Muscle of back (tissue), 13 donors: ENCODE measurements at places on chromosomes 11 and 22. TPM values are rescaled to one million over a fixed set of nuclear protein-coding genes. Genes with fewer than 3 reads are reported as not detected.

DNA sequence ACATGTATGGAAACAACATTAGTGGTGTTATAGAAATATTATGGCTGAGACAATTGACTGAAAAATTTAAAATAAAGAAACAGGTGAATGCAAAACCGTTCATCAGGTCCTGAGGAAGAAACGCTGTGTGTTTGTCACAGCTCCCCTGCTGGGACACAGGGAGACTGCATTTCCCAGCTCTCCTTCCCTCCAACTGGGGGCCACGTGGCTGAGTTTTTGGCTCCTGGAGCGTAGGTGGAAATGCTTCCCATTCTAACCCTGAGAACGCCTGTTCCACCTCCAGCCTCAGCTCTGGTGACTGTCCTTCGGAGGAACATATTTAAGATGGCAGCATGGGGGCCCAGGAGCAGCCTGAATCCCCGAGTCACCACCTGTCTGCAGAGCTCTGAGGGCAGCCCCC, 398.6 kb downstream of the BRD1 start:
- DNase-seq = no peak

MRGPRX4 gene
- not detected for polyA plus RNA-seq

OR56A5 gene
- polyA plus RNA-seq = not detected

DNA sequence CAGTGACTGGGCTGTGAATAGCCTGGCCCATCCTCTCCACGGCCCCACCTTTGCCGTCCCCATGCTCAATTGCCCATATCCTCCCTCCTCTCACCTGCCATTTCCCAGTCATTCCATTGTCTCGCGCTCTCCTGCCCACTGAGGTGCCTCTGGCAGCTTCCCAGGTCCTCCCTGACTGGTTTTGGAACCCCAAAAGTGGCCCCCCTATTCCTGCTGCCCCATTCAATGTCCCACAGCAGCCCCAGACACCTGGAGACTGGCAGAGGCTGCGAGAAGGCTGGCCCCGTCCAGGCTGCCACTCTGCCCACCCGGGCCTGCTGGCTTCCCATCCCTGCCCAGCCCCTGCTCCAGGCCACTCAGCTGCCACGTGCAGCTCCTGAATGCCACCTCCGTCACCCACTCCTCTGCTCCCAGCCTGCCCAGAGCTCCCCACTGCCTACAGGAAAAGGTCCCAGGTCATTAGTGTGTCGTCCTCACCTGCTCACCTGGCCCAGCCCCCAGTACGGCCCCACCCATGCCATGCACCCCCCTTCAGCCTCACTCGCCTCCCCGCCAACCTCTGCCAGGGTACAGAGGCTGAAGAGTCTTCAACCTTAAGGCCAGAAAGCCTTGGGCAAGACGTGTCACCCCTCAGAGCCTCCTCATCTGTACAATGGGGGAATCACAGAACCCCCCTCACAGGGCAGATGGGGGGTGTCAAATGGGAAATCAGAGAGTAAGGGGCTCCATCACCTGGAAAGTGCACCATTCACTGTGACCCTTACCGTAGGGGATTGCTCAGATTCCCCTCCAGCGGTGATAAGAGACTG, 37.5 kb downstream of the KCNJ4 start:
- no peak for DNase-seq

DNA sequence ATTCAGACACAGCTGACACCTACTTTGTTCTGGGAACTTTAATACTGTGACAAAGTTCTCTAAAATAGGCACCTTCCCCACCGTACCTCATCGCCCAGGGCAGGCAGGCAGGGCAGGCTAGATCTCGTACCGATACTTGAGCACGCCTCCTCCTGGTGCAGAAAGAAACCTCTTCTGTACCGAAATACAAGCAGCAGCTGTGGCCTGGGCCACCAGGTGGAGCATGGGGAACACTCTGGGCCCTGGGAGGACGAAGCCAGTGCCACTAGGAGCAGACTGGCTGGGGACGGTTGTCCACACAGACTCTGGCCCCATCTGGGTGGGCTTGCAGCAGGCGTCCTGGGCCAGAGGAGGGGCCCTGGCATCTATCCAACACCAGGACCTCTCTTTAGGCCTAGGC, 12.8 kb downstream of the PMM1 start:
- peak; percentile 62 for DNase-seq

DNA sequence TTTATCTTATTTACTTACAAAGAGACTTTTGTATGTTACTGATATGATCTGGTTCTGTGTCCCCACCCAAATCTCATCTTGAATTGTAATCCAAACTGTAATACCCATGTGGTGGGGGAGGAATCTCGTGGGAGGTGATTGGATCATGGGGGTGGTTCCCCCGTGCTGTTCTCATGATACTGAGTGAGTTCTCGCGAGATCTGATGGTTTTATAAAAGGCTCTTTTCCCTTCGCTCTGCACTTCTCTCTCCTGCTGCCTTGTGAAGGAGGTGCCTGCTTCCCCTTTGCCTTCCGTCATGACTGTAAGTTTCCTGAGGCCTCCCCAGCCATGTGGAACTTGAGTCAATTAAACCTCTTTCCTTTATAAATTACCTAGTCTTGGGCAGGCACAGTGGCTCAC, 42.4 kb upstream of the WNT7B start:
- no peak for DNase-seq

DNA sequence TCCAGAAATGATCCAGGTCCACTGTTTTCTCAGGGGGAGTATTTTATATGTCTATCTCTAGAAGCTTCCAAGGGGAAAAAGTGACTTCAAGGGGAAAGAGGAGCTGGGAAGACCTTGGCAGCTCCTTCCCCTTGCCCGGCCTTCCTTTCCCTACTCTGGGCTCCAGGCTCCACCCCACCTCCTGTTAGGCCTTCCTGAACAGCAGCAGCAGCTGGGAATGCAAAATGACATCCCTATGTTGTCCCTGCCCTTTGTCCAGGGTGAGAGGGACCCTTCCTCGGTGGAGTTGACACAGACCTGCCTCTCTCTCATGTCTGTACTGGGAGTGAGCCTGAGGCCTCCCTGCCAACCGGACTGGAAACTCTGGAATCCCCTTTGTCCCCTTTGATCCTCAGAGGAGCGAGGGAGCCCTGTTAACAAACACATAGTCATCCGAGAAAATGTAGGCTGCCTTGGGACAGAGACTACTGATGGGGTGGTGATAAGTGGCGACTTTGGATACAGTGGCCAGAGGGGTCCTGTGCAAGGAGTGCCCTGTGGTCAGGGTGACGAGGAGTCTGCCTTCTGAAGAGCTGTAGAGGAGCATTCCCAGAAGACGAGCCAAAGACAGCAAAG, 9.0 kb upstream of the MALAT1 start:
- DNase-seq = peak; percentile 87
